Activated T-helper 2 cell treated with anti-CD3 and anti-CD28 coated beads, Interferon-gamma antibody, Interleukin-2, Interleukin-4, amounts not matched to agents 10 μg/mL and 5 μg/mL and 100 μg/mL, durations not matched to agents 14 hours and 24 hours and 36 hours (primary cell): ENCODE measurements at places on chromosomes 2 and 18. TPM values are rescaled to one million over a fixed set of nuclear protein-coding genes. Genes with fewer than 3 reads are reported as not detected.

The RNF125 gene
- 82.5 and 83.6 TPM in 2 replicates for total RNA-seq

The C2orf15 gene
- 0.16 TPM in 1 of 2 replicates, not detected in the other for total RNA-seq

The PFN4 gene
- 0.30 TPM in 1 of 2 replicates, not detected in the other for total RNA-seq

The NRP2 gene
- 59.9 and 61.7 TPM in 2 replicates for total RNA-seq

The NOL4 gene
- total RNA-seq: not detected in 2 replicates

The SLC9A2 gene
- not detected in 2 replicates for total RNA-seq

The KCNS3 gene
- total RNA-seq: 0.16 and 0.48 TPM in 2 replicates

The NYAP2 gene
- total RNA-seq: not detected in 2 replicates

The ASB18 gene
- not detected in 2 replicates for total RNA-seq

The KCNIP3 gene
- 0.21 and 0.39 TPM in 2 replicates for total RNA-seq

The RTP5 gene
- total RNA-seq: 0.09 and 0.30 TPM in 2 replicates

The PKDCC gene
- total RNA-seq: 0.11 TPM in 1 of 2 replicates, not detected in the other

The RGPD3 gene
- 0.30 and 0.34 TPM in 2 replicates for total RNA-seq

The RELCH gene
- 29.1 and 32.3 TPM in 2 replicates for total RNA-seq

The SDC1 gene
- 0.59 and 0.62 TPM in 2 replicates for total RNA-seq

The MC5R gene
- total RNA-seq: not detected in 2 replicates

The PRKAG3 gene
- total RNA-seq: not detected in 2 replicates

The IL36A gene
- total RNA-seq: 0.34 TPM in 1 of 2 replicates, not detected in the other

The CNDP1 gene
- 0.09 TPM in 2 replicates for total RNA-seq
